ENCODE measurements at places on chromosomes 3 and 15. TPM values are rescaled to one million over a fixed set of nuclear protein-coding genes. Genes with fewer than 3 reads are reported as not detected.

DNA sequence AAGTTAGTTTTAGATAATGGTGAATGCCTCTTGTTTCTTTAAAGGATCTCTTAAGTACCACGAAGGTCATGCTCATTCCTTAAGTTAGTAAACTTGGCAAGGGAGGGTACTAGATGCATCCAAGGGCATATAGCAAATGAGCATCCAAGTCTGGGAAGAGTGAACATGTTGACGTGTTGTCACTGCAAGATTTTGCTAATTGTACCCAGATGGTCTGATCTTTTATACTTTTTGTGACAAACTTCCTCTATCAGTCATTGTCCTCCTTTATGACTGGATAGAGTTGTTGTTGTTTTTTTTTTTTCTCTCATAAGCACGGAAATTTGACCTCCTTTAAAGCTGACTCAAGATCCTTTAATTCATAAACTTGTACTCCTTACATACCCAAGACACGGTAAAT, 121.3 kb downstream of the CHST2 start:
- H3K36me3 ChIP-seq, result no peaks in the 10 kb centered on the region
- no peaks in the 10 kb centered on the region for H3K4me1 ChIP-seq
- peak overlapping the region; percentile 29 for H3K27ac ChIP-seq

- H3K27ac ChIP-seq, result no peak overlapping the region
- H3K4me3 ChIP-seq, result no peak overlapping the region
- H3K36me3 ChIP-seq, result no peaks in the 10 kb centered on the region
- DNase-seq, result no peak
- H3K27me3 ChIP-seq, result no peaks in the 10 kb centered on the region
- H3K4me1 ChIP-seq, result peaks cover 4% of the 10 kb centered on the region
Measured at GRCh38 chr3:150729682-150730360, 26.1 kb upstream of the ERICH6 start.

The SLC2A2 gene
- not detected for total RNA-seq

- H3K36me3 ChIP-seq, result no peaks in the 10 kb centered on the region
- no peaks in the 10 kb centered on the region for H3K27me3 ChIP-seq
- H3K4me3 ChIP-seq, result no peak overlapping the region
- no peak overlapping the region for H3K27ac ChIP-seq
- no peaks in the 10 kb centered on the region for H3K4me1 ChIP-seq
Measured at GRCh38 chr15:31815411-31816155, 214.7 kb upstream of the CHRNA7 start.

GRCh38 chr3:40386213-40386612, 771 bp upstream of the ENTPD3 start:
- H3K4me1 ChIP-seq, result no peaks in the 10 kb centered on the region
- no peaks in the 10 kb centered on the region for H3K36me3 ChIP-seq
- no peak overlapping the region for H3K4me3 ChIP-seq
- no peak overlapping the region for H3K27ac ChIP-seq
- no peaks in the 10 kb centered on the region for H3K27me3 ChIP-seq

GRCh38 chr3:99211309-99211708, 309.8 kb upstream of the DCBLD2 start:
- no peak overlapping the region for H3K27ac ChIP-seq
- no peak overlapping the region for H3K4me3 ChIP-seq
- DNase-seq, result no peak
- no peaks in the 10 kb centered on the region for H3K36me3 ChIP-seq
- H3K27me3 ChIP-seq, result no peaks in the 10 kb centered on the region

The GP9 gene
- total RNA-seq, result 0.35 TPM

The PARL gene
- 9.7 TPM for total RNA-seq

The UBL7 gene
- total RNA-seq, result 15.4 TPM
